Activated T-helper 2 cell treated with anti-CD3 and anti-CD28 coated beads, Interferon-gamma antibody, Interleukin-2, Interleukin-4, amounts not matched to agents 10 μg/mL and 5 μg/mL and 100 μg/mL, durations not matched to agents 14 hours and 24 hours and 36 hours (primary cell): ENCODE measurements at places on chromosomes 11 and 22. TPM values are rescaled to one million over a fixed set of nuclear protein-coding genes. Genes with fewer than 3 reads are reported as not detected.
A peak's percentile ranks its signal among the peaks of the same experiment; 100 is the strongest.

The BTG4 gene
- not detected in 2 replicates for total RNA-seq

The HINFP gene
- total RNA-seq: 29.8 and 35.5 TPM in 2 replicates

- H3K27ac ChIP-seq: no peak overlapping the region
- peaks cover 2% of the 10 kb centered on the region for H3K4me1 ChIP-seq
- H3K27me3 ChIP-seq: no peaks in the 10 kb centered on the region
- no peak overlapping the region for H3K4me3 ChIP-seq
Observed at GRCh38 chr22:46195487-46196165, 45.3 kb downstream of the PPARA start.

GRCh38 chr22:33883561-33883960 is 36.7 kb downstream of the LARGE1 start:
- H3K36me3 ChIP-seq: no peaks in the 10 kb centered on the region
- DNase-seq: no peak
- no peaks in the 10 kb centered on the region for H3K4me1 ChIP-seq
- H3K4me3 ChIP-seq: no peak overlapping the region

DNA sequence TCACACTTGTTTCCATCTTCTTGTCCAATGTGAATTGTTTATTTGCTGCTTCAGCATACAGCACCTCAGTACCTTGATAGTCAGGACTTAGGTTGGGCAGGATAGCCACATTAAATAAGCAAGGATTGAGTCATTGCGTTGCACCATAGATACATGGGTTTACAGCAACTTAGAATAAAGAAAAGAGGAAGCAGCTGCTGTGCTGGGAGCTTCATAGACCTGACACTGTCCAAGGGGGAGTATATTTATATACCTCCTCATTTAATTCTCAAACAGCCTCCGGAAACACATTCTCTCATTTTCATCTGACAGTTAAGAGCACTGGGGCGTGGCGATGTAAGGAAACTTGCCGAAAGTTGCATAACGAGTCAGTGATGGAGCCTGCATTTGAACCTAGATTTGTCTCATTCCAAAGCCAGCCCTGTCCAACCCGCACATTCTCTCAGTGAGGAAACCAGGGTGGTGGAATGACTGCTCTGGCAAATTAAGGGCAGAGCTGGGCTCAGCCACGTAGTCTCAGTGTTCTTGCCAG is 42.2 kb downstream of the UBASH3B start:
- H3K27ac ChIP-seq: peak overlapping the region; percentile 88
- H3K27me3 ChIP-seq: no peaks in the 10 kb centered on the region
- H3K36me3 ChIP-seq: peaks cover 10% of the 10 kb centered on the region
- peak overlapping the region; percentile 68 for H3K4me3 ChIP-seq
- peak; percentile 38 for DNase-seq
- H3K4me1 ChIP-seq: peaks cover 53% of the 10 kb centered on the region
